ENCODE measurements at places on chromosomes 5 and 9. TPM values are rescaled to one million over a fixed set of nuclear protein-coding genes. Genes with fewer than 3 reads are reported as not detected.

- H3K27me3 ChIP-seq: peaks cover 2% of the 10 kb centered on the region
- no peak for DNase-seq
- peaks cover 14% of the 10 kb centered on the region for H3K36me3 ChIP-seq
- H3K4me3 ChIP-seq: no peak overlapping the region
- H3K4me1 ChIP-seq: peaks cover 60% of the 10 kb centered on the region
Measured at GRCh38 chr9:16500386-16500785, 370.1 kb downstream of the BNC2 start.

- peaks cover 2% of the 10 kb centered on the region for H3K27me3 ChIP-seq
- peak within 1 kb of the TSS; percentile 96 for H3K4me3 ChIP-seq
- H3K27ac ChIP-seq: peak within 1 kb of the TSS; percentile 98
Measured at GRCh38 chr9:128552153-128552743, at the start of gene SPTAN1. TSS of gene SPTAN1 (plus strand) at chr9:128552587. CDS start at chr9:128566741, 14,154 bp downstream.

GRCh38 chr9:135468854-135469521, 10.6 kb upstream of the PPP1R26 start:
- DNase-seq: peak; percentile 50
- H3K36me3 ChIP-seq: peaks cover 8% of the 10 kb centered on the region
- peak overlapping the region; percentile 81 for H3K27ac ChIP-seq
- H3K4me1 ChIP-seq: peaks cover 42% of the 10 kb centered on the region
- no peaks in the 10 kb centered on the region for H3K27me3 ChIP-seq
- peak overlapping the region; percentile 82 for H3K4me3 ChIP-seq

DMRT2 gene
- not detected for total RNA-seq

GRCh38 chr5:2375291-2375690, 376.2 kb downstream of the IRX2 start:
- no peaks in the 10 kb centered on the region for H3K4me1 ChIP-seq
- DNase-seq: no peak
- no peaks in the 10 kb centered on the region for H3K27me3 ChIP-seq
